T-helper 2 cell (primary cell): ENCODE measurements at places on chromosomes 6 and 20.

DNA sequence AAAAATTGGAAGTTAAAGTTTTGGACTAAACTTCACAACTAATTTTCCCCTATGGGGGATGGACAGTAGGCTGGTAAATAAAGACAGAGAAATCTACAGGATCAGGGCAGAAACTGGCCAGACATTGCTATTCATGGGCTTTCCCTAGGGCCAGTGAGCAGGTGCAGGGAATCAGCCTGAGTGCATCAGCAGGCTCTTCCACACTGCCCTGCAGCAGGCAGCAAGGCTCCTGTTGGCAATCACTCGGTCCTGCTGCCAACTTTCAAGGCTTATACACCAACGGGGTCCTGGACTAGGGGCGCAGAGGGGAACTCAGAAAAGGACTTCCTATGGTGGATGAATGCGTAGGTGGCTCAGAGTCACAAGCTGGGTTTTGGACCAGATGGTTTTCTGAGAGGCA lies 59.8 kb upstream of the NHSL1 start:
- no peak for DNase-seq

- no peak for DNase-seq
Measured at GRCh38 chr20:62267543-62267942, 29.2 kb downstream of the OSBPL2 start.

GRCh38 chr20:37988306-37988954 lies 44.8 kb downstream of the TTI1 start:
- no peak for DNase-seq

- no peak for DNase-seq
Measured at GRCh38 chr20:14583413-14583812, 246.0 kb upstream of the FLRT3 start.

GRCh38 chr20:52923123-52923937 lies 48.8 kb upstream of the TSHZ2 start:
- DNase-seq: no peak

DNA sequence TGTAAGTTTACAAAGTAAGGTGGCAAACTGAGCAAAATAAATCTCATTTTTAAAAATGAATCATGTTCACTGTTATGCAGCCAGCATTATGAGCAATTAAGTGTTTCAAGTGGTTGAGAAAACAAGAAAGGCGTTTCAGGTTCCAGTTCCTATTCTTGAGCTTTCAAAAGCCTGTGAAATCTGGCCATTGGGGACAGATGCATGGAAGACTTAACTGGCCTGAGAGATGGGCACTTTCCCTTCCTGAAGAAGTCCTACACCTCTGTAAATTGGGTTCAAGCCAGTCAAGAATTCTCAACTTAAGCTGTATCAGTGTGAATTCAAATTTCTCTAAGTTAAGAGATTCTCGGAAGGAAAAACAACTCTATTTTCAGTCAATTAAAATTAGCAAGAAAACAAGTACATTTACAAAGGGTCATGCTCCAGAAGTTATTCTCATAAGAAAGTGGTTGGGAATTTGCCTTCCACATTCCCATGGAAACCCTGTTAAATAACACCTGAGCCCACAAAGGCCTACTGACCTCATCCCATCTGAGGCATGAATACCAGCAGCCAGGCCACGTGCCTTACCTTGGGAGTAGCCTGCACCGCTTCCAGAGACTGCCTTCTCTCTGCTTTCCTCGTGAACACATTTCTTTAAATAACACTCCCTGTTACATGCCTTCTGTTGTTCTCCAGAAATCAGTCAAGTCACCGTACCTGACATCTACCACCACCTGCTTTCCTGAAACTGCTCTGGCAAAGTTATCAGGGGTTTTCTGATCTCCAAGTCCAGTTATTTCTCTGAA lies 19.4 kb downstream of the MAP3K5 start:
- no peak for DNase-seq

GRCh38 chr6:144619966-144620365 lies 334.8 kb downstream of the UTRN start:
- DNase-seq: no peak

GRCh38 chr6:53794137-53794719 lies 577 bp upstream of the LRRC1 start:
- DNase-seq: peak; percentile 56

- DNase-seq: peak; percentile 50
Measured at GRCh38 chr6:16669227-16669626, 92.0 kb downstream of the ATXN1 start.

- no peak for DNase-seq
Measured at GRCh38 chr20:44643596-44644229, 7.8 kb downstream of the ADA start.

GRCh38 chr20:63680427-63680826 lies 16.0 kb upstream of the TNFRSF6B start:
- no peak for DNase-seq

- no peak for DNase-seq
Measured at GRCh38 chr6:153340568-153340967, 209.5 kb upstream of the RGS17 start.

- no peak for DNase-seq
Measured at GRCh38 chr6:126051791-126052190, 65.5 kb downstream of the TRMT11 start.

- no peak for DNase-seq
Measured at GRCh38 chr6:32664827-32665362, 1.6 kb downstream of the HLA-DQB1 start.
